EL (cell line): ENCODE measurements at places on chromosomes 3 and 15.

DNA sequence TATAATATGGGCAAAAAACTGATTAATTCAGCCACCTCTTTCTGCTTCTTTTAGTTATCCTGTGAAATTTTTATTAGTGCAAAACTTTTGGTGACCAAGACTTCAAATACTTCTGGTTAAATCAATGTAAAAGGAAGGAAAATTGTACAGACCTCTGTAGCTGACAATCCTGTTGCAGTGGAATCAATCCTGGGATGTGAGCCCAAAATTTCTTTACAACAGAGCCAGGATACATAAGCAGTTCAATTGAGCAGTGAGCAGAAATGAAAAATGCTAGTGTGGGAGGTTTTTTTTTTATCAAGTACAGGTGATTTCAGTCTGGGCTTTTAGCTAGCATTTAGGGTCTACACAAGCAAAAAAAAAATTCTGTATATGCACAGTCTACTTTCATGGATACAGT, 398.0 kb downstream of the OTOL1 start:
- no peak for DNase-seq

GRCh38 chr3:134775831-134776230, 19.2 kb upstream of the EPHB1 start:
- DNase-seq = no peak

- no peak for DNase-seq
These were observed 1.6 kb upstream of the LRRC31 start for GRCh38 chr3:169871129-169871886.

GRCh38 chr15:44659056-44659455, 4.4 kb downstream of the SPG11 start:
- DNase-seq = no peak

- DNase-seq = no peak
These were observed 139.8 kb downstream of the KCNMB2 start for GRCh38 chr3:178676077-178676476.

DNA sequence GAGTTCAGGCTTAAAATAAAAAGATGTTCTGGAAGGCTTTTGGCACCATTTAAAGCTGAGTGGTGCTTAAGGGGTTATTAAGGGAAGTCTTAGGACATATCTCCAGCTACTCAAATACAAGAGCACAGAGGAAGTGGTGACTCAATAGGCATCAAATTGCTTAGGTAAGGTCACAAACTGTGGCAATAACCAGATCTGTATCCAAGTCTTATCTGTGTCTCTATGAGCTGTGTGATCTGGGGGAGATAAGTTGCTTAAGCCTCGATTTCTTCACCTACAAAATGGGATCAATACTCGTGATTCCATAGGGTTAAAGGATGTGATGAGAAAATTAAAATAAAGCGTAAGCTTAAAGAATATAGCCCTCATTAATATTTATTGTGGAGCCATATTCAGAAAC, 7.6 kb downstream of the HDC start:
- peak; percentile 52 for DNase-seq

DNA sequence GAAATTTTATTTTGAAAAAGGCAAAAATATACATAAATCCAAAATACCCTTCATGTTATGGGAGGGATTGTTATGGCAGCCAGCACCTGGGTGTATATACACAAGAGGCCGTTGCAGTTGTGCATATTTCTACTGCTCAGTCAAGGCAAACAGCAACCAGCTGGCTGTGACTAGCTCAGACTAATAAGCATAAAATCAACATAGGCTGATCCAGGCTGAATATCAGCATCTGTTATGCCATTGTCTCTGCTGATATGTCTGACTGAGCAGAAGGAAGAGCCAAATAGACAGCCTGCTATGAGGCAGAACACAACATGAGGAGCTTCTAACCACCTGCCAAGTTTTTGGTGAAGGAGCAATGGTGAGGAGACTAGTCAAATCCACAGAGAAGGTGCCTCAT, 457.5 kb upstream of the ALCAM start:
- DNase-seq = peak; percentile 78

GRCh38 chr3:111610189-111610588, 15.0 kb upstream of the ZBED2 start:
- DNase-seq = no peak

- DNase-seq = peak; percentile 59
These were observed 93.2 kb downstream of the MAGI1 start for GRCh38 chr3:65945480-65945879.

DNA sequence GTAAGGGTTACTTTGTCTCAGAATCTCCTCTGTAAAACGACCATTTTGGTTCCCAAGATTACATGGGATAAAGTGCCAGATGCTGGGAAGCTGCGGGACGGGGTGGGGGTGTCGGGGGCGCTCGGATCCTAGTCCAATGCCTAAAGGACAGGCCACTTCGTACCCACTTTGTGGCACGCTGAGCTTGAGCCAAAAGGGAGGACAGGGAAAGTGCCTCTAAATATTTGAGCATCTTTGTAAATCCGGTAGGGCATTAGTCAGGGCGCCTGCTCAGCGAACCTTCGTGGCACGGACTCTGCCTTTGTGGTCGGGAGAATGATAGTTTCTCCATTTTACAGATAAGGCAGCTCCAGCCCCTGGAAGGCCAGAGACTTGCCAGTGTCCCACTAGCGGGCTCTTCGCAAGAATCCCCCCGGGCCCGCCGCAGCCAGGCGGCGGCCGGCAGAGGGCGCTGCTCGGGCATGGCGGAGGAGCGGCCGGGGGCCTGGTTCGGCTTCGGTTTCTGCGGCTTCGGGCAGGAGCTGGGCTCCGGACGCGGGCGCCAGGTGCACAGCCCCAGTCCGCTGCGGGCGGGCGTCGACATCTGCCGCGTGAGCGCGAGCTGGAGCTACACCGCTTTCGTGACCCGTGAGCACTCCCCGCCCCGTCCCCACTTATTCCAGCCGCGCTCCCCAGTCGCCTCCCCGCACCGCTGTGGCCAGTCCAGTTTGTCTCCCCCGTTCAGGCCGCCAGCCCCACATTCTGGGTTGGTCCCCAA, 1.8 kb downstream of the RCCD1 start:
- peak; percentile 78 for DNase-seq

GRCh38 chr3:46922871-46923558, 45.5 kb downstream of the PTH1R start:
- DNase-seq = no peak

DNA sequence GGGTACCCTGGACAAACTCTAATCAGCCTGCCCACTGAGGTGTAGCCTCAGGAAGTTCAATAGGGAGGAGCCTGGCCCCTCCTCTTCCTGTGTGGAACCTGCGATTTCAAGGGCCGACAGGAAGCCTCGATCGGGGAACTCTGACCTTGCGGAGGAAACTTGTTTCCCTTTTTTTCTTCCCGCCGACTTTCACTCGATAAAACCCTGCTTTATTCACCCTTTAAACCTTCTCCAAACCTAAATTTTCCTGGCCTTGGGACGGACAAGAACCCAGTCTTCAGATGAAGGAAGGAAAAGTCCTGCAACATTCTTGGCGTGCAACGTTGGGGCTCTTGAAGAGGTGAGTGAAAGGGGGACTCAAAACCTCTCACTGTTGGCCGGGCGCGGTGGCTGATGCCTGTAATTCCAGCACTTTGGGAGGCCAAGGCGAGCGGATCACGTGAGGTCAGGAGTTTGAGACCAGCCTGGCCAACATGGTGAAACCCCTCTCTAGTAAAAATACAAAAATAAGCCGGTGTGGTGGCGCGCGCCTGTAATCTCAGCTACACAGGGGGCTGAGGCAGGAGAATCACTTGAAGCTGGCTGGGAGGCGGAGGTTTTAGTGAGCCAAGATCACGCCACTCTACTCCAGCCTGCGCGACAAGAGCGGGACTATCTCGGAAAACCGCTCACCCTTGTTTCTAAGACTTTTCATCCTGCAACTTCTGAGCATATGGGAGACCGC, 208.2 kb downstream of the ZNF385D start:
- no peak for DNase-seq

- DNase-seq = no peak
These were observed 94.8 kb downstream of the CACNA1D start for GRCh38 chr3:53589201-53589600.

- peak; percentile 58 for DNase-seq
These were observed 25.0 kb downstream of the ADAM10 start for GRCh38 chr15:58724466-58724865.

DNA sequence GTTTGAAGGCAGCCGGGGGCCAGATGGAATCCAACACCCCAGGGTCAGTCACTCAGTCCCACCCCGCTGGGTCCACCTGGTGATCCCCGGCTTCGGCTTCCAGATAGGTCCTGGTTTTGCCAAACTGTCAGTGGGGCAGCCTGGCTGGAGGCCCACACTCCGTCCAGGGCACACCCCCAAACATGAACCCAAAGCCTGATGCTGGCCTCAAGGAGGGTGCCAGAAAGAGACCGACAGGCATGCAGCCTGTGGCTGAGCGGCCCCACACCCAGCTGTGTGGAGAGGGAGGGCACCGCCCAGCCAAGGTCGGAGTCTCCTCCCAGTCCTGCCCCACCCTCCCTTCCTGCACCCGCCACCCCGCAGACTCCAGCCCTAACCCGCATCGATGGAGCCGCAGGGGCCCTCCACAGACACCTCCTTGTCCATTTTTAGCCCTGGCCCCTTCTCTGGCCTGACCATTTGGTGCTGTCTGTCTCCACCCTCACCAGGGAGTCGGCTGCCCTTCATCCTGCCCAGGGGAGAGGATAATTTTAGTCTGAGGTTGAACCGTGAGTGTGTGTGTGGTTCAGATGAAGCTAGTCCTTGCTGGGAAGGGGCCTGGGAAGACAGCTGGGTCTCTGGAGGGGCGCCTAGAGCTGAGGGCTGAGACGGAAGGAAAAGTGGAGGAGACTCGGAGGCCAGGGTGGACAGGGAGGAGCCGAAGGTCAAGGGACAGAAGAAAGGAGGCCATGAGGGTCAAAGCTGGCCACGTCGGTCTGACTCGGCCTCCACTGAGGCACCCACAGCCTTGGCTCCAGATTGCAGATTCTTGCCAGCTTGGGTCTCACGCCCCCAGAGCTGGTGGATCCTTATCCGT, 23.1 kb downstream of the TNK2 start:
- no peak for DNase-seq

GRCh38 chr3:70963431-70964275, 619.9 kb downstream of the FOXP1 start:
- DNase-seq = no peak

DNA sequence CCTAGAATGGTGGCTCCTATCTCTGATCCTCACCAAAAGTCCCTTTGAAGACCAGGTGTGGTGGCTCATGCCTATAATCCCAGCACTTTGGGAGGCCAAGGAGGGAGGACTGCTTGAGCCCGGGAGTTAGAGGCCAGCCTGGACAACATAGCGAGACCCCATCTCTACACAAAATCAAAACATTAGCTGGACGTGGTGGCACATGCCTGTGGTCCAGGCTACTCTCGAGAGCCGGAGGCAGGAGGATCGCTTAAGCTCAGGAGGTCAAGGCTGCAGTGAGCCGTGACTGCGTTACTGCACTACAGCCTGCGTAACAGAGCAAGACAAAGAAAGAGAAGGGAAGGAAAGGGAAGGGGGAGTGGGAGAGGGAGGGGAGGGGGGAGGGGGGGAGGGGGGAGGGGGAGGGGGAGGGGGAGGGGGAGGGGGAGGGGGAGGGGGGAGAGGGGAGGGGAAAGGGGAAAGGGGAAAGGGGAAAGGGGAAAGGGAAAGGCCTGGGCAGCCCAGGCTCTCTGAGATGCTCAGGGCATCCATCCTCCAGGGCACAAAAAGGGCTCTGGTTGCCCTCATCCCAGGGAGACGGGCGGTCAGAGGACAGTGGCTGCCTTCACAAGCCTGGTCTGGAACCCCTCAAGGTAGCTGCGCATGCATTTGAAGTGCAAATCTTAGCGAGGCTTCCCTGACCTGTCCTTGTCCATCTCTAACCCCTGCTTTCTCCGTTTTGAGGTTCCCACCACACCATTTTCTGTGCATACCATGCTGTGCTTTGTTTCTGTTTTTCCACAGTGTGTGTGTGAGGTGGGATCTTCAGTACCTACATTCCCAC, 76.1 kb downstream of the LDHAL6B start:
- peak; percentile 9 for DNase-seq

DNA sequence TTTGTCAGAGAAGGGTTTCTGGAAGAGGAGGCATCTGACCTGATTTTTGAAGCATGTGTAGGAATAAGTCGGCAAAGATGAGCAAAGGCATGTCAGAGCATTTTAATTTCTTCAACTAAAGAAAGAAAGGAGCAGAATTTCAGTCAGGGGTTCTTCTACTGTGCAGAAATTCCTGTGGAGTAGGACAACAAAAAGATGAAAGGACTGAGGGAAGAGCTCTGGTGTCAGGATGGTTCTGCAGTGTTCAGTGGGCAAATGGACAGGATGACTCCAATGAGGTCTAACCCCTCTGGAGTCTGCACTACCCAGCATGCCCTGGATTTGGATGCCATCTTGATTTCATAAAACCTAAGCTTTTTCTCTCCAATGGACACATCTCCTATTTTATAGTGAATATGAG, 47.7 kb upstream of the SIAH2 start:
- no peak for DNase-seq

DNA sequence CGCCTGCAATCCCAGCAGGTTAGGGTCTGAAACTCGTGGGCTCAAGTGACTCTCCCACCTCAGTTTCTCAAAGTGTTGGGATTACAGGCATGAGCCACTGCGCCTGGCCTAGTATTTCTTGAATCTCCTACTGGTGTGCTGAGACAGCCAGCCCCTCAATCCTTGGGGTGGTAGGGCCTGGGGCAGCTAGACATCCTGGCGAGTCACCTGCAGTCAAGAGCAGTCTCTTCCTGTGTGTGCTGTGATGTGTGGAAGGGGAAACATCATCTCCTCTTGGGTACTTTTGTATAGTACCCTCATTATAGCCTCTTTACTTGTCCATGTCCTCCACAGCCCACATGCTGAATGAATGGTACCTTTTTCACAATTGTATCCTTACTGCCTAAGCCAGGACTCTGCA, 4.9 kb upstream of the HEXA start:
- no peak for DNase-seq
